ENCODE measurements at places on chromosomes 5 and 9. TPM values are rescaled to one million over a fixed set of nuclear protein-coding genes. Genes with fewer than 3 reads are reported as not detected.

- DNase-seq = no peak
Measured at GRCh38 chr9:91253488-91253887, 108.2 kb downstream of the AUH start.

- no peak for DNase-seq
Measured at GRCh38 chr5:159313197-159313596, 17.1 kb downstream of the IL12B start.

- no peak for DNase-seq
Measured at GRCh38 chr5:156322666-156323065, 4.3 kb upstream of the SGCD start.

- DNase-seq = no peak
Measured at GRCh38 chr9:107630156-107630555, 140.6 kb upstream of the KLF4 start.

DNA sequence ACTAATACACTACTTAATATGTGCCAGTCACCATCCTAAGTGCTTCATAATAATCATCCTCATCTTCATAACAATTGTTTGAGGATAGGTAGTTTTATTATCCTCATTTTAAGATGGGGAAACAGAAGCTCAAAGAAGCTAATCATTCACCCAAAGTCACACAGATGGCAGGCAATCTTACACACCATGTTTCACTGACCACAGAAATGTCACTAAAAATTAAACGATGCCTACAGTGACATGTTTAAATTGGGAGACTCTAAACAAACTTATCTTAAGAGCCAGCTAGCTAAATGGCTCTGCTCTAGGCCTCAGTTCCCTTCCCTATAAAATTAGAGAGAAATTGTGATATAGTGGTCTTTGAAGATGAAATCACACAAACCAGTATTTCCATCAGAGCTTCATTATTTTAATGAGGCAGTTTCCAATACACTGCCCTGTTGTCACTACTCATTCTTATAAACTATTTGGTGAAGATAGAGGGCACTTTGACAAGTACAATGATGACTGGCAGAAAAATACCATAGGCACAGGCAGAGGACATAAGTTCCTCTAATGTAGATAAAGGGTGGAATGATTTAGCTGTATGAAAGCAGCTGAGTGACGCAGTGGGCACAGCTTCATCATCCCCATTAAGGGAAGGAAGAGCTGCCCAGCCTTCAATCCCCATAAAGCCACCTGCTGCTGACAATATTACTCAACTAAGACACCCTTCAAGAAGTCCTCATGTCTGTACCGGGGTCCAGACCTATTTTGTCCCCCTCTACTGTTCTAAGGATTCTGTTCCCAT lies 224.1 kb downstream of the ACTL7B start:
- DNase-seq = no peak

DNA sequence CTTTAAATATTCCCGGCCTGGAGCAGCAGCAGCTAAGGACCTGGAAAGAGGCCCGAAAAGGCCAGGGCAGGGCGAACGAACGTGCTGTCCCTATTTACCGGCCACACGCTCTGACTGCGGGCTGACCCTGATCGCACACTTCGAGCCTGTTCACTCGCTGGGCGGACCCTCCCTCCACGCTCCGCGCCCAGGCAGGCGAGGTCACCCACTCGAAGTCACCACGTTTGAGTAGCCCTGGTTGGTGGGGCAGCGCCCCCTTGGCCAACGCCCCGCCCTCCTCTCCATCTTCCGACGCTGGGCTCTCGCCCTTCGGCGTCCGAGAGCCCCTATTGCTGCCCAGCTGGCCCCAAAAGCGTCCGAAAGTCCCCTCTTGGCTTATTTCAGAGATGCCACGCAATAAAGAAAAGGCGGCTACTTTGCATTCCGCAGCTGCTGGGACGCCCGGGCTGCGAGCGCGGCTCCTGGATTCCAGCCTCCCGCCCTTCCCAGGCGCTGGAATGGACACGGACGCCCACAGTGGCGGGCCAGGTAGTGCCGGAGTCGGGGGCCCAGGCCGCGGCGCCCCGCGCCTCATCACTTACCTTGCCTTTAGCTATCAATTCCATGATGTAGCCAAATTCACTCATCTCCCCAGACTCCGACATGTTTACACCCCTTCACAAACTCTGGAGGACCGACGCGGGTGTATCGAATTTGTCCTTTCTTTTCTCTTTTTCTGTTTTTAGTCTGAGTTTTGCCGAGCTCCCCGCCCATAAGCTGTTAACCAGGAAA lies 9.9 kb upstream of the TRIM36 start:
- no peak for DNase-seq

- no peak for DNase-seq
Measured at GRCh38 chr5:59506285-59506877, 387.1 kb downstream of the PDE4D start.

DNA sequence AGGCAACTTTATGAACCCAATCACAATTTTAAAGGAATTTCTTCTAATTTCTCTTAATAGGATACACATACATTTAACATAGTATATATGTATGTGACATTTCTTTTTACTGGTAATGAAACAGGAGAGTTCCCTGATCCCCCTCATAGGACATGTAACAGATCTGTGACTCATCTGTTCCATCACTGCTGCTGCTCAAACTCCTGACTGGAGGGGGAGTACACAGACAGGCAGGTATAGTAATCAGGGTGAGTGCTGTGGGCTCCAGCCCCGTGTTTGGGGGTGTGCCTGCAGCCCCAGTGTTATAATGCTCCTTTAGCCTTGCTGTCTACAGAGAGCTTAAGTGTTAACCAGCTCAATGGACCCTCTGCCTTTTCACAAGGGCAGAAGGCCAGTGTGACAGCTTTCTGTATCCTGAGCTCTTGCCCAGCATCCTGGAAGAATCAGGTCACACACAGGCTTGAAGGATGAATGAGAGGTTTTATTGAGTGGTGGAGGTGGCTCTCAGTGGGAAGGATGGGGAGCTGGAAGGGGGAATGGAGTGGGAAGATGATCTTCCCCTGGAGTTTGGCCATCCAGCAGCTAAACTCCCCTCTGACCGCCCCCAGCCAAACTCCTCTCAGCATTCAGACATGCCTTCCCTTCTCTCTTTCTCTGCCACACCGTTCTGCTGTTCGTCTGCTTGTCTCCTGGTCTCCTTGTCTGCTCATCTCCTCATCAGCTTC lies 161.3 kb downstream of the ZNF608 start:
- no peak for DNase-seq

- no peak for DNase-seq
Measured at GRCh38 chr5:66143473-66144073, 527 bp upstream of the SREK1 start.

GRCh38 chr5:171926311-171926710 lies 80.1 kb downstream of the FBXW11 start:
- DNase-seq = no peak

DNA sequence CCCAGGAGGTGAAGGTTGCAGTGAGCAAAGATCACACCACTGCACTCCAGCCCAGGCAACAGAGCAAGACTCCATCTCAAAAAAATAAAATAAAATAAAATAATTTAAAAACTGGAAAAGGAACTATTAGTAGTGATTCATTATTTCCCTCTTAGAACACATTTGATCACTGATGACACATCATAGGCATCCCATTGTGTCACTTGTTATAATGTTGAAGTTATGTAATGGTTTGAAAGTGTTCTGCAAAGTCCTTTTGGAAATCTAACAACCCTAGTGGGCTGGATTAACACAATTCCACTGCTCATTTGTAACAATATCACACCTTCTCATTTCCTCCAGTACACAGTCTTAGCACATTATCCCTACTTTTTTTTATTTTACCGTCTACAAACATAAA lies 81.8 kb upstream of the LMNB1 start:
- DNase-seq = no peak

DNA sequence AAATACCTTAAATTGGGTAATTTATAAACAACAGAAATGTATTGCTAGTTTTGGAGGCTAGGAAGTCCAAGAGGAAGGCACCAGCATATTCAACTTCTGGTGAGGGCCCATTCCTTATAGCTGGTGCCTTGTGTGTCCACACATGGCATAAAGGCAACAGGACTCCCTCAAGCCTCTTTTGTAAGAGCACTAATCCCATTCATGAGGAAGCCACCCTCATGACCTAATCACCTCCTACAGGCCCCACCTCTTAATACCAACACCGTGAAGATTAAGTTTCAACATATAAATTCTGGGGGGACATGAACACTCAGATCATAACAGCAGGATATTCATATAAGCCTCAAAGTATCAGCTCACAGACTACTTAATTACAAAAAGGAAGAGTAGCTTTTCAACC lies 4.0 kb upstream of the PLAC8L1 start:
- DNase-seq = no peak

DNA sequence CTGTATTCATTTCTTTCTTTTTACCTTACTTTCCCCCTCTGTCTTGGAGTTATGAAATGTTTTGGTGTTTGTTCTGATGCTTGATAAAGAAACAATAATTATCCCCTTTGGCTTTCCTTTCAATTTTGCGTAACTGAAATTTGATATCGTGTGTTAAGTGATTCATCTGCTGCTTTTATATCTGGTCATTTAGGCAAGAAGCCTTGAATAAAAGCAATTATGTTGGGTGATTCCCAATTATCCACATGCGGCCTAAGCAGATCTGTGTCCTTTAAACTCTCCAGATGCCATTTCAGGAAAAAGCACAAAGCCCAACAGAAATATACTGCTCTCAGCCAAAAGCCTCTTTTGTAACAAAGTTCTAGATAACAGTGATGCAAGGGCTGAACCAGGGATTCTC lies 92.8 kb downstream of the TAF11L14 start:
- DNase-seq = no peak

GRCh38 chr9:81833563-81834345 lies 94.5 kb upstream of the SPATA31D4 start:
- no peak for DNase-seq

DNA sequence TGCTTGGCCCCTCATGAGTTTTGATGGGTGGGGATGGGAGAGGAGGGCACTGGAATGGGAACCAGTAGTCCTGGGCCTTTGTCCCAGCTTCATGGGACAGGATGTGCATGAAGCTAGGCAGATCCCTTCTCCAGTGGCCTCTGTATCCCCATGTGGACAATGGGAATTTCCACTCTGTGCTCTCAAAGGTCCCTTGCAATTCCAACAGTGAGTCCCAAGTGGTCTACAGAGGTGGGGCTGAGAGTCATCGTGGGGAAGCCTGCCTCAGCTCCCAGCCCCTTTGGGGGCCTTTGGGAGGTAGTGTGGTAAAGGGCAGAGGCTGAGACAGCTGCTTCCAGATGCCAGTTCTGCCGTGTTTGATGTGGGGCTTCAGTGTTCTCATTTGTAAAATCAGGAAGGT lies 1.9 kb upstream of the PHYHD1 start:
- DNase-seq = no peak

DNA sequence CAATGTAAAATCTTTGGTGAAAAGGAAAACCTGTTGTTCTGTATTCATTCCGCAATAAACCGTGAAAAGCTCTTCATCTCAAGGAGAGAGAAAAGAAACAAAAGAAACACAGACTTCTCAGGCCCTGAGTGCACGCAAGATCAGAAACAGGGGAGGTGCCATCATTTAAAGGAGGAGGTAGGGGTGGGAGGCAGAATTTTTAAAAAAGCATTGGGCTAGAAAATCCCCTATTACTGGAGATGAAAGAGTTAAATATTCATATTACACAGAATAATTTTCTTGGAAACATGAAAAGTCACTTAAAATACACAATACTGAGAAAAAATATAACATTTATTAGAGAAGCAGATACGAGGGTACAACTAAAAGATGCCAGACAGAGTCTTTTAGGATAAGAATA lies 56.3 kb downstream of the USP20 start:
- no peak for DNase-seq

- no peak for DNase-seq
Measured at GRCh38 chr9:6413365-6414246, 607 bp downstream of the UHRF2 start.

DNA sequence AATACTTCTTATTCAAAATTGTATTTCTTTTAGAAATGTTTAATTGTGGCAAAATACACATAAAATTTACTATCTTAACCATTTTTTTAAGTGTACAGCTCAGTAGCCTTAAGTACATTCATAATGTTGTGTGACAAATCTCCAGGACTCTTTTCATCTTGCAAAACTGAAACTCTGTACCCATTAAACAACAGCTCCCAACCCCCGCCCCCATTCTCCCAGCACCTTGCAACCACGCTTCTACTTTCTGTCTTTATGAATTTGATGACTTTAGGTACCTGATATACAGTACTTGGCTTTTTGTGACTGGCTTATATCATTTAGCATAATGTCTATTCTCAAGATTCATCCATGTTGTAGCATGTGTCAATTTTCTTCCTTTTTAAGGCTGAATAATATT lies 2.8 kb upstream of the IL5 start:
- no peak for DNase-seq

GRCh38 chr5:121746763-121747162 lies 104.9 kb upstream of the FTMT start:
- no peak for DNase-seq

- DNase-seq = no peak
Measured at GRCh38 chr9:115305543-115305942, 187.6 kb upstream of the TNC start.

DNA sequence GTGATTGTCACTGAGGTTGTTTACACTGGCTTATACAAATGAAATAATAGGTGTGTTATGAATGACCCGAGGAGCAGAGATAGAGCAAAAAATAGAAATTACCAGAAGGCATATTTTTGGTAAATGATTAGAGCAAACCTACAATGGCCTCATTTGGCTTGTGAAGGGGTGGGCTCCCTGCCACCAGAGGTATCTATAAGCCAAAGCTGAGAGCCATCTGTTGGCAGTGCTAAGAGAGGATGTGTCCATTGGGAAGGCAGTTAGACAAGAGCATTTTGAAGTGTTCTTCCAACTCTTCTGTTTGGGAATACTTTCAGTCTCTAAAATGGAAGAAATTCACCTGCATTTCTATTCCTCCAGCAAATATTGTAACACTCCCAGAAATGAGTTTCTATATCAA lies 10.6 kb downstream of the NIPAL4 start:
- DNase-seq = no peak

DNA sequence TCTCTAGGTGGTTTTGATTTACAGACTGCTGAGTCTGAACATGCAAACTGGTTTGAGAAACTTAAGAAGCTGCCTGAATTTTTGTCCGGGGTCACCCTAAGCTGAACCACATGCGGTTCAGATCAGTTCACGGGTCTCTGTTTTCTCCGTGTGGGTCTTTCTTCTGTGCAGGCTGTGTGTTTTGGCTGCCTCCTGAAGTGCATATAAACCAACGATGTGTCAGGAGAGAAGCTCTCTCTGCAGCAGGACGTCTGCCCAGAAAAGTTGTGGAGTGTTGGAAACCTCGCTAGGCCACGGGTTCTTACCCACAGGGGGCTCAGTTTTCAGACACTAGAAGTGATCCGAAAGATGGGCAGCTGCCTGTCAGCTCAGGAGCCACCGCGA lies 364.2 kb downstream of the IRX2 start:
- DNase-seq = no peak

RBM18 gene
- total RNA-seq = 15.3 TPM

ANKRD20A1 gene
- total RNA-seq = 0.54 TPM

CRHBP gene
- not detected for total RNA-seq

JAKMIP2 gene
- total RNA-seq = 3.1 TPM

ZNF300 gene
- 9.4 TPM for total RNA-seq

FAM169A gene
- 8.2 TPM for total RNA-seq

GABRP gene
- not detected for total RNA-seq

PTGDS gene
- not detected for total RNA-seq

NRG2 gene
- not detected for total RNA-seq

F2RL1 gene
- total RNA-seq = 0.22 TPM

ELAVL2 gene
- total RNA-seq = not detected

CARTPT gene
- total RNA-seq = not detected

CDKN2A gene
- 6.7 TPM for total RNA-seq

MRPS27 gene
- 71.6 TPM for total RNA-seq

SPARC gene
- total RNA-seq = not detected

IL5 gene
- total RNA-seq = not detected
